LoVo (cell line): ENCODE measurements at places on chromosomes 3 and 15.

GRCh38 chr15:82737975-82738374, 28.3 kb upstream of the AP3B2 start:
- DNase-seq: no peak

GRCh38 chr3:152402695-152403451, 134.1 kb downstream of the MBNL1 start:
- no peak for DNase-seq

DNA sequence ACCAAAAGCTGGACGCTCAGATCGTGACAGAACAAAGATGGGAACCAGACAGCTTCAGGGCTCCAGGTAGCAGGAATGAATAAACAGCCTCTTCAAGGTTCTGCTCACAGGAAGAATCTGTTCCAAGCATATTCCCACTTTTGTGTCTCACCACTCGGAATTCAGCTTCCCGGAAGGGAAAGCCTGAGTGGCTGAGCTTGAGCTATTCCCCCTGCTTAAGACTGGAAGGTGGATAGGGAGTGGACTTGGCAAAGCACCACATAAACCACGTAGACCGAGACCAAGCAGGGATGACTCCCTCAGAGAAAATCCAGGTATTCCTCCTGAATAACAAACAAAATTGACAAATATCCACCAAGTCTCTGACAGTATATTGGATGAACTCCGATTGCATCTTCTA, 180.2 kb upstream of the NR2F2 start:
- no peak for DNase-seq

GRCh38 chr15:94968133-94968532, 736.8 kb downstream of the MCTP2 start:
- DNase-seq: no peak

DNA sequence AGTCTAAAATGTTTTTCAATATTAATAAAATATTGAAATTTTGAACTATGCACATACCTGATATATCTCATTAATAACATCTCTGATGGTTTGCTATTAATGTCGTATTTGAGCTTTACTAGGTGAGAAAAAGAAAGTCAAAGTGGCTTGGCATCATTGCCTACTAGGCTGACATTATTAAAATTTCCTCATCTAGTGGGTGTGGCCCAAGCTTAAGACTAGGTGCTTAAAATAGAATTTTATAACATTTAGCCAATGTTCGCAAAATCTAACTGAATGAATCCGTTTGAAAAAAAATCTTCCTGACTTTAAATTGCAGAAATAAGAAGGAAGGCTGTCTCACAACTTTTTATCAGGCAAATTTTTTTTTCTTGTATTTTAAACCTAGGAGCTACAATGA, 46.1 kb downstream of the ABI3BP start:
- DNase-seq: no peak

DNA sequence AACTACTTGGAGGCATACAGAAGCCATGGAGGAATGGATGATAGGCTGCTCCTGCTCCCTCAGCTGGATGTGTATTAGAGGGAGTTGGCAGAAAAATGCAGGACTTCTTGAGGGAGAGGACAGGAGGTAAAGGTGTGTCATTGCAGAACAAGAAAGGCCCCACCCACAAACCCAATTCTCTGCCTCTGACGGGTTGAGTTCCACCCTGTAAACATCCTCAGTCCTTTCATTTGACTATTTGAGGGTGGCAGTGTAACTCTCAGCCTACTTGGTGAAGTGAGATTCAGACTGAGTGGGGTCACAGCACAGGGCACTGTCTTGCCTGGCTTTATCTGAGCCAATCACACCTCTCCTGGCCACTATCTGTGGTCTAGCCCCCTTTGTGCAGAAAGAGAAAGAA, at the start of gene TPRG1:
Gene TPRG1, plus strand, starts transcription at position 265 of the 400 bp plus-strand sequence. CDS start 35,414 bp downstream, outside the sequence.
- no peak for DNase-seq

DNA sequence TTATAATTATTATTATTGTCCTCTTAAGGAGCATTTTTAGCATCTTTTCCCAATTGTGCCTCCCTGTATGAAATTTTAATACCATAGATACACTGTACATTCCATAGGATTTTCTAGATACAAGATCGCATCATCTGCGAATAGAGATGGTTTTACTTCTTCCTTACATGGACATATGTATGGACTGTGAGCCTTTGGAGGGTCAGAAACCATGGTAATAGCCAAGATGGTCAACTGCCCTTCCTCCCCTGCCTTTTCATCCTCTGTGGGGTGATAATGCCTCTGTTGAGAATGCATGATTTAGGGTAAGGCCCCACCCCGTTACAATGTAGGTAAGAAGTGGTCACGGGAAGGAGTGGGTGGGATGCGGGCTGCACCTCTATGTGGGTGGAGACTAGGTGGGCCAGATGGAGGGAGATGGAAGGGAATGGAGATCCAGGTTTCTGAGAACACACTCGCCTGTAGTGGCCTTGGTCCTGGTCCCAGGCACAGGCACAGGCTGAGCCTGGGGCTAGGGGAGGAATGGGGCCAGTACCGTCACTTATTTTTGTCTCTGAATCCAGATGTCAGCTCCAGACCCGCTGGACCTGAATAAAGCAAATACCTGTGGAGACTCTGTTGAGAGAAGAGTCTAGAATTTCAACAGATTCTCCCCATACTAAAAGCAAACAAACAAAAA, 31.7 kb downstream of the GOLGA6A start:
- DNase-seq: no peak

DNA sequence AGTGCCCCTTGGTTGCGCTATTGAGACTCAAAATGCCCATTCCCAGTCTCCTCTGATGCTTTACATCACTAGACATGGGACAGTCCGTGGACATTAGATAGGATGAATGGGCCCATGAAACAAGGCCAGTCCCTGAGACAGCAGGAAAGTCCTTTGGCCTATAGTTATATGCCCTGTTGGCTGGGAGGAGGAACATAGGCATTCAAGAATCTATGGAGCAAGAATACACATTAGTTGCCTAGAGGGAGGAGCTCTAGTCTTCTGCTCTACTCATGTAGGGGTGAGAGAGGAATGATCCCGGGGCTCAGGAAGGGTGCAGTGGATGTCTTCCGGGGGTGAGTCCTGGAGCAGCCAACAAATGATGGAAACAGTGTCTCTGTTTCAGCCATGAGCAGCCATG, 58.0 kb upstream of the LRTM1 start:
- no peak for DNase-seq

DNA sequence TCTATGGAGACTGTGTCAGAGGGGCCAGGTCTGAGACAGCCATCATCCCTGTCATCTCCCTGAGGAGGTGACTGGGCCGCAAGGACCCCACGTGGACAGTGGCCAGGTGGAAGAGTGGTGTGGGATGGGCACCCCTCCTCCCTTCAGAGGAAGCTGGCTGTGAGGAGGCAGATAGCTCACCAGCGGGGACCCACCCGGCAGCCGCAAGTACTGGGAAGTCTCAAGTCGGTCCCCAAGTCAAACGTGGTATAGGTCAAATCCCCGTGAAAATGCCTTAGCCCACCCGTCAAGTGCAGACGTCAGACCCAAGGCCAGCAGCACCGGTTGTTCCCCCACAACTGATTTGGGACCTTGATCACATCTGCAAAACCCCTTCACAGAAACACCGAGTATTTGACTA, 12.3 kb upstream of the KLF13 start:
- DNase-seq: no peak

DNA sequence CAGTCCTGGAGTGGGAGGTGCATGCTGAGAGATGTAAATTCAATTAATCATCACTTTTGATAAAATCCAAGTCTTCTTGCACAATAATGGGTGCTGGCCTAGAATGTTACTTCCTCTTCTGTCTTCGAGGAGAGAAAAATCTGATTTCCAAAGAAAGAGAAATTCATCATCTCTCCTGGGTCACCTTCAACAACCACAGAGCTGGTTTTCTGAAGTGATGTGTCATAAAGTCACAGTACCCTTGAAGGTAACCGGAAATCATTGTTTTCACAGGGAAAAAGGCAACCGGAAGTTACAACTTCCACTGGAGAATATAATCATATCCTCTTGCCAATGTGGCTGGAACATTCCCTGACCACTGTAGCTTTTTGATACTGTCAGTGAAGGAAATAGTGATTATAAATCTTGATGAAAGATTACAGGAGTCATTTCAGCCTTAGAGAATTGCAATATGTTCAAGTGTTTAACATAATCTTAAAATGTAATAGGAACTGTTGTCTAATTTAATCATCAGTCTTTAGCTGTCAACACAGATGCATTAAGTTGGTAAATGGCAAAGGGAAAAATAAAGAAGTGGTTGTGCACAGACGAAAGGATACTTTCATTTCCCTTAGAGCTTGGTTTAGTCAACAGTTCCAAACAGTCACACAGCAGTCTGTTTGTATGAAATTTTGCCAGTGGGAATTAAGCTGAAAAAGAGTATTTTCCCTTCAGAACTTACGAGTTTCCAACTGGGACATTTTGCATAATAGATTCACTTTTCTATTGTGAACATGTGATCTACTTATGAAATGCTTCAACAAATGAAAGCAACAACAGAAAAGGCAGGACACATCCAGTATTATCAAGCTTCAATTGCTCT, 106.5 kb upstream of the SLC4A7 start:
- no peak for DNase-seq

GRCh38 chr3:66236281-66236680, 15.5 kb downstream of the SLC25A26 start:
- no peak for DNase-seq

GRCh38 chr3:194489736-194490612, 3.2 kb upstream of the ATP13A3 start:
- DNase-seq: no peak

GRCh38 chr15:39326306-39326975, 254.4 kb upstream of the THBS1 start:
- no peak for DNase-seq

- no peak for DNase-seq
These were observed 959 bp downstream of the TPM1 start for GRCh38 chr15:63043335-63044076.

DNA sequence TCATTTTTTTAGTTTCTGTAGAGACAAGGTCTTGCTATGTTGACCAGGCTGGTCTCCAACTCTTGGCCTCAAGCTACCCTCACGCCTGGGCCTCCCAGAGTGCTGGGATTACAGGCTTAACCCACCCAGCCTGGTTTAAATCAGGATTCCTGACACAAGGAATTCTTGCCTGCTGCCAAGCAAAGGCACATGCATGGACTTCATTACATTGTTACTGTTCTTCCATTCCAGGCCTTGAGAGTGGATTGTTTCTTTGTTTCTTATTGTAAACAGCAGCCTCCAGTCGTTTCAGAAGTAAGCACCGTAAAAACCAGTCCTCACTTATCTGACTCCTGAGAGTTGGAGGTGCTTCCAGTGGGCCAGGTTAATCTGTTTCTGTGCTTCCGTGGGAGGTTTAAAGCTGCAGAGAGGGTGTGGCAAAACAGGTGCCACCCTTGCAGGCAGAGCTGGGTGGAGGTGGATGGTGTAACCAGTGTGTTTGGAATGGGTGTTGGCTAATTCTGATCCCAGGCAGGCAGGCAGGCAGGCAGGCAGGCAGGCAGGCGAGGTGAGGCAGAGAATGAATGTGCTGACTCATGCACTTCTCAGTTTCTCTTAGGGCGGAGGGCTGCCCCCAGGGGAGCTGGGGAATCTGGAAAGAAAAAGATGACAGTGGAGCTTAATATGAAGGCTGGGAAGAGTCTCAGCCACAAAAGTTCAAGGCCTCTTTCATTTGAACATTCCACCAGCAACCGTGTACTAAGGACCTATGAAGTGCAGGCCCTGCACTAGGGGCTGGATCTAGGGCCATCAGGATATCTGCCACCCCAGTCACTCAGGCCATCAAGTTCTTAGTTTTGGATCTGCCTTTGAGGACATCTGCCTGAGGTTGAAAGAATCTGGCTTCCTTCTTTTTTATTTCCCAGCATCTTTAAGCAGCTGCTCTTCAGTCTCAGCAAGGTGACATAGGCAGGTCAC, 37.0 kb upstream of the CDCP1 start:
- peak; percentile 86 for DNase-seq

- peak; percentile 67 for DNase-seq
These were observed 638 bp downstream of the WDR5B start for GRCh38 chr3:122415104-122415744.

DNA sequence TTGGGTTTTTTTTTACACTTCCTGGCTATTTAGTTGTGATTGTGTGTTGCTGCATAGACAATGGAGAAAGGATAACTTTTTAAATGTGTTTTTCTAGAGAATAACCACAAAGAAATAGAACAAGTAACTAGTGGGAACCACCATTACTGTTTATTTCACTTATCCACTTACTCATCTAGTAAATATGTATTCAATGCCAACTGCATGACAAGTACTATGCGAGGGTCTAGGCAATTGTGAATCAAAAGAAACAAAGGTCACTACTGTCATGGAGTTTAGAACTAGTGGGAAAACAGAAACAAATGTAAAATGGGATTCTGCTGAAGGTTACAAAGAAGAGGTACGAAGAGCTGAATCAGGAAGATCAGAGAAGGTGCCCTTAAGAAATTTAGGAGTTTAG, 600.9 kb upstream of the ROBO2 start:
- DNase-seq: no peak

DNA sequence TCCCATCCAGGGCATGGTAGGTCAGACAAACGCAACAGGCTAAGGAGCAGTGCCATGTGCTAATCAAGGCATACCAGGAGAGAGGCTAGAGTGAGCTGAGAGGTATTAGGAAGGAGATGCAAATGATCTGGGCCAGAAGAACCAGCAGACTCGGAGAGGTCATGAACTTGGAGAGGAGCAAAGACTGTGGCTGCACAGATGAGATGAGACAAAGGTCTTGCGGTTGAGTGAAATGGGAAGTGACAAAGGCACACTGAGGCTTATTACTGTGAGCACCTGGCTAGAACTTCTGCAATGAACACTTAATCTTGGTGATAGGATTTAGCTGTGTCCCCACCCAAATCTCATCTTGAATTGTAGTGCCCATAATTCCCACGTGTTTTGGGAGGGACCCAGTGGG, 380.2 kb downstream of the ULK4 start:
- DNase-seq: no peak

- no peak for DNase-seq
These were observed 19.2 kb downstream of the CAND2 start for GRCh38 chr3:12815719-12816118.

DNA sequence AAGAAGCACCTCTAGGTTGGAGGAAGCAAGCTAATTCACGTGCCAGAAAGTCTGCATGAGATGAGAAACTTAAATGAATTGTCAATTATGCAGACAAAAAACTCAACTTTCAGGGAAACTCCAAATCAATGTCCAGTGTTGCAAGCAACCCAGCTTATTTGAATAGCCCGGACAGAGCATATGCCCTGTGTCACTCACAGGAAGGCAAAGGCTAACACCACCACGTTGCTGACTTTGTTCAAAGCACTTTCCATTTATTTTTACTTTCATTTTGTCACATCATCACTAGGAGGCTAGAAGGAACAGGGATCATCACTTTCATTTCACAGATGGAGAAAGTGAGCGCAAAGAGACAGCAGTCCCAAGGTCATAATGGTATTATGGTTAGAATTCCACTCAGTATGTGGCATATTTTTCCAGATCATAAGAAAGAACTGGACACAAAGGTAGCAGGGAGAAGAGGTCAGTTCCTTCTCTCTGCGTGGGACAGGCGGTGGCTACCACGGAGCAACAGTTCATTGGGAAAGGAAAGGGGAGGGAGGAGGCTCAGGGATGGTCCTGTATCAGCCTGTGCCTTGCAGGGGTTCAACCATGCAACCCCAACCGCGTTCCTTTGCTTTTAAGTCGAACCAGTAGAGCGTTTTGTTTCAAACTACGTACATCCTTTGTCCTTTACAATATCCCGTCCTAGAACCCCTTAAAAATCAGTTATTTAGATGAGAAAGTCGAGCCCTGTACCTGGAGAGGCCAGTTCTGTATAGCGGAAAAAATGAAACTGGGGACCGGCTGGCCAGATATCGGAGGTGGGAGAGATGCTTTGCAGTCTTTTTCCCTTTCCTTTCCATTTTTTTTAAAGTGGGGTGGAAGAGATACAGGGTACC, 1.1 kb downstream of the HEG1 start:
- peak; percentile 42 for DNase-seq
